HuH-7.5 (cell line): ENCODE measurements at places on chromosomes 4 and X.

DNA sequence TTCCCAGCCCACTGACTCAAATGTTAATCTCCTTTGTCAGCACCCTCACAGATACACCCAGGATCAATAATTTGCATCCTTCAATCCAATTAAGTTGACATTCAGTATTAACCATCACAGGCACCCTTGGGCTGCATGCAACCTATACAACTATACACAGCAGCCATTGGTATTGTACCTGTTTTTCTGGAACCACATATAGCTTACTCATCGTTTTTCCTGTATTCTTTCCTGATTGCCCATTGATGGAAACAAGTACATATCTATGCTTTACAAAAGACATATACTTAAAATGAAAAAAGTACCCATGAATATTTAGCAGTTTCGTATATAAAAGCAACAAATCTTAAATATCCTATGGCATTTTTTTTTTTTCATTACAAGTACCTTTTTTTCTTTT is 3.7 kb upstream of the FOXR2 start:
- no peak for DNase-seq

- DNase-seq, result no peak
Observed at GRCh38 chrX:31153475-31154047, 81.7 kb upstream of the FTHL17 start.

DNA sequence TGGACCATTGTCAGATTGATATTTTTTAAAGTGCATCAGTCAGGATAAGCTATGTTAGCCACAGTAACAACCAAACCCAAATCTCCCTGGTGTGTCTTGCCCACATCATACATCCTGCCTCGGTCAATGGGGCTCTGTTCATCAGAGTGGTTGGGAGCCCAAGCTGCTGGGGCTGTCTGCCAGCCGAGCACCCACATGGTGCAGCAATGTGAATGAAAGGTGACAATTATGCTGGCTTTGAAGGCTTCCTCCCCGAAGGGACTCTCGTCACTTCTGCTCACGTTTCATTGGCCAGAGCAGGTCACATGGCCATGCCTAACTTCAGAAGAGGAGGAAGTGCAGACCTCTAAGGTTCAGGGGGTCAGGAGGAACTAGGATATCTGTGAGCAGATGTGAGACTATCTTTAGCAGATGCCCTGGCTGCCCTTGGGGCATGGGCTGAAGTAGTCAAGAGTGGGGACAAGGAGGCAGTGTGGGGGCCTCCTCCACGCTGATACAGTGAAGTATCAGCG is 1.3 kb upstream of the JAKMIP1 start:
- no peak for DNase-seq

DNA sequence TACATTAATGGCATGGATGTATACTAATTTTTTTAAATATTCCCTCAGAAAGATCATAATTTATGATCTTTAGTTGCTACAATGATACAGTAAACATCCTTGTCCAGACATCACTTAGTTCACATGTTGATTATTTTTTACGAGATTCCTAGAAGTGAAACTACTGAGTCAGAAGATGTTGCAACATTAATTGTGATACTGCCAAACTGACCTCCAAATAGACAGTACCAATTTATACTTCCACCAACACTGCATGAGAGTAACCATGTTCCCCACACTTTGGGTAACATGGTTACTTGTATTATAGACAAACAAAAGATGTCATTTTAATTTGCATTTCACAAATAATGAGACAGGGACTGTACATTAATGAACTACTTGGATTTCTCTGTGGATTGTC is 19.6 kb downstream of the RCHY1 start:
- DNase-seq, result no peak

GRCh38 chrX:42505016-42505415 is 272.9 kb downstream of the PPP1R2C start:
- DNase-seq, result no peak

- no peak for DNase-seq
Observed at GRCh38 chr4:44100456-44100855, 348.2 kb downstream of the KCTD8 start.

GRCh38 chrX:14871767-14872166 is 1.1 kb downstream of the FANCB start:
- no peak for DNase-seq

DNA sequence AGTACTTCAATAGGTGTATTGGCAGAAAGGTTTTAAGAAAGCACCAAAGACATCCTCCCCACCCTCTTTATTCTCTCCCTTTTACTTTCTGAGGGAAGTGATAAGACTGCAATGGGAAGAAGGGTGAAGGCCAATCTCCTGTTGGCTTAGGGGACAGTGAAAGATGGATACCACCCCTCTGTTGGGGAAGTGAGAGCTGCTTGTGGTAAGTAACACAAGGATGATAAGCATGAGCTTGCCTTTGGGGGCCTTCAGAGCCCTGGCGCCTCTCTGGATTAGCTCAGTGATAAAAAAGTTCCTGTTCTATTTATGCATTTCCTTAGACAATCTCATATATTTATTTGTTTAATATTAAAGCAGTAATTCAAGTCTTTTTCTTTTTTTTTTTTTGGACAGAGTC is 5.2 kb upstream of the KLF8 start:
- no peak for DNase-seq

DNA sequence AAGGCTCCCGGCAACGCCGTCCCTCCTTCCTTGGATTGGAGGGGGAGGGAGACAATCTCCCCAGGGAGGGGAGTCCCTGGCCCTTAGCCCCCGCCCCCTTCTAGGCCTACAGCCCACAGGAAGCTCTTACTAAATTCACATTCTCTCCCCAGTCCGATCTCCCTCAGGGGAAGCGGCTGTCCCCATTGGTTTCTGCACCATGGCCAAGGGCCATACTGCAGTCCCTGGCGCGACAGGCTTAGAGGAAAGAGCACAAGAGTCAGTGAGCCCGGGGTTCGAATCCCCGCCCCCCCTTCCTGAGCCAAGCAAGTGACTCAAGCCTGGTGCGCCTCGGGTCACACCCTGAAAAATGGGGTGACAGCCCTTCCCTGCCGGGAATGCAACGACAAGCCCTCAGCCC is 1.1 kb downstream of the ABLIM2 start:
- DNase-seq, result no peak
